T follicular helper cell (primary cell): ENCODE measurements at places on chromosomes 11 and 22.

DNA sequence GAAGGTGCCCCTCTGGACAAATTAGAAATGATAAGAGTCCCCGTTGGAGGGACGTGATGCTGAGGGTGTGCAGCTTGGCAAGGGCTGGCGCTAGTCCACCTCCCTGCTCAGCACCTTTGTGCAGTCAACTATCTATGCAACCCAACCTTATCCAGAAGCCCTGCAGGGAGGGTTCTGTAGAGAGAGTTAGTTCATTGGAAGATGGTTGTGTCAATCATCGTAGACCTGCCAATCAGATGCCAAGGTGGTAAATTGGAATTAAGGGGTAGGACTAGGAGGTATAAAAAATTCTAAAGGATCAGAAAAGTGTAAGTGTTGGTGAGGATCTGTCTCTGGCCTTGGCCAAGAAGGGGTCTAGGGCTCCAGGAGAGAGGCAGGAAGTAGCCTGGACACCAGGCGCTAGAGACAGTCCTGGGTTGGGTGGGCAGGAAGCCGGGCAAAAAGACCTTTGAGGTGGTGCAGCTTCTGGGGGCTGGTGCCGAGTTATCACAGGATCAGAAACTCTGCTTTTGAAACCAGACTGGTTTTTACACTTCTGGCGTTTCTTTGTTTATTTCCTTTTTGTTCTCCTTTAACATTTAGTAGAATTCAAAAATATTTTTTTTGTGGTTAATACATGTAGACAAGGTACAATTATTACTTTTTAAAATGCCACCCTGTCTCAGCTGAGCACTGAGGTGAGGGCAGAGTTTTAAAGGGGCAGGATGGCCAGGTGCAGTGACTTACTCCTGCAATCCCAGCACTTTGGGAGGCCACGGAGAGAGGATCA lies 1.6 kb downstream of the C1QTNF6 start:
- DNase-seq: peak; percentile 37

DNA sequence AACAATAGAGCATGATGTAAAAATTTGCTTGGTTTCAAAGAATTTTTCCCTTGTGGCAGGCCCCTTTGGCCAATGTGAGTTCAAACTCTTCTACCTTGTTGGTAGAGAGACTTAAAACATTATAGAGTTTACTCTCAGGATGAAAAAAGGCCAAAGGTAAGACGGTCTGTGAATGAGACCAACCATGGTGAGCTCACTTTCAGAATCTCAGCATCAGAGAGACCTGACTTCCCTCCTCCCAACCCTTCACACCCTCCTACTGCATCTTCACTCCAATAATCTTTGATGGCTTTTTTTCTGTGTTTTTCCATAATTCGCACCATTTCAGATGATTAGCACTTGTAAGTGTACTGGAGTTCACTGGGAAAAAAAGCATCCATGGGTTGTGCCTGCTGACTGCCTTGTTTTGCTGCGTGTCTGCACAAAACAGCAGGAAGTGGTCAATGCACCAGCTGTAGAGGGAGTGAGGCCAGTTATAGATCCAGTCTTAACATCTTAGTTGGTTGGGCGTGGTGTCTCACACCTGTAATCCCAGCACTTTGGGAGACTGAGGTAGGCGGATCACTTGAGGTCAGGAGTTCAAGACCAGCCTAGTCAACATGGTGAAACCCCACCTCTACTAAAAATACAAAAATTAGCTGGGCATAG lies 64.1 kb downstream of the SLC1A2 start:
- no peak for DNase-seq

DNA sequence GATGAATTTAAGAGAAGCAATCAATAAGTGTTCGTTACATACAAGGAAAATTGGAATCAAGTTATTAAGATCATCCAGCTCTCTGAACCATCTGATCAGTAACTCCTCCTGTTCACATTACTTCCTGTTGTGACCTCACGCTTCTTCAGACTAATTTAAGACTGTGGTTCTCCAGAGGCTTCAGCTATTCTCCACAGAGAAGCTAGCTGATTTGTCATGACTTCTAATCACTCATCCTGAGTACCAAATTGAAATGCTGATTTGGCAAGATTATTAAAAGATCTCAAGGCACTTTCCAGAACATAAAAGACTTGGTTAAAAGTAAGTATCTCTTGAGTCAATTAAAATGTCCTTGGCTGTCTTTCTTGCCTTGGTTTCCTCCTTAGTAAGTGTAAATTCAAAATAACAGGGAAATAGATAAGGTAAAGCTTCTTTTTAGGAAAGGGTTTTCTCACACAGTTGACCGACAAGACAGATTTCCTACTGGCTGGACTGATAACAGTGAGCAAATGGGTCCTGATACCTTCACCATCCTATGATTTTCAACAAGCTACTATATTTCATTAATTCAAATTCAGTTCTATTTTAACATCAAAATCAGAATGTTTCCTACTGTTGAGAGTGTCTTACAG lies 38.5 kb downstream of the GAB2 start:
- DNase-seq: no peak

GRCh38 chr11:33207408-33207985 lies 46.2 kb upstream of the CSTF3 start:
- DNase-seq: no peak

GRCh38 chr11:115710980-115711379 lies 206.8 kb upstream of the CADM1 start:
- no peak for DNase-seq

GRCh38 chr11:8330404-8330803 lies 66.7 kb upstream of the LMO1 start:
- DNase-seq: no peak

GRCh38 chr22:36145881-36146280 lies 14.7 kb downstream of the APOL3 start:
- DNase-seq: no peak

- DNase-seq: no peak
These were observed 21.5 kb upstream of the RFPL3 start for GRCh38 chr22:32336121-32336603.

GRCh38 chr11:116563712-116564047 lies 209.1 kb downstream of the BUD13 start:
- no peak for DNase-seq

DNA sequence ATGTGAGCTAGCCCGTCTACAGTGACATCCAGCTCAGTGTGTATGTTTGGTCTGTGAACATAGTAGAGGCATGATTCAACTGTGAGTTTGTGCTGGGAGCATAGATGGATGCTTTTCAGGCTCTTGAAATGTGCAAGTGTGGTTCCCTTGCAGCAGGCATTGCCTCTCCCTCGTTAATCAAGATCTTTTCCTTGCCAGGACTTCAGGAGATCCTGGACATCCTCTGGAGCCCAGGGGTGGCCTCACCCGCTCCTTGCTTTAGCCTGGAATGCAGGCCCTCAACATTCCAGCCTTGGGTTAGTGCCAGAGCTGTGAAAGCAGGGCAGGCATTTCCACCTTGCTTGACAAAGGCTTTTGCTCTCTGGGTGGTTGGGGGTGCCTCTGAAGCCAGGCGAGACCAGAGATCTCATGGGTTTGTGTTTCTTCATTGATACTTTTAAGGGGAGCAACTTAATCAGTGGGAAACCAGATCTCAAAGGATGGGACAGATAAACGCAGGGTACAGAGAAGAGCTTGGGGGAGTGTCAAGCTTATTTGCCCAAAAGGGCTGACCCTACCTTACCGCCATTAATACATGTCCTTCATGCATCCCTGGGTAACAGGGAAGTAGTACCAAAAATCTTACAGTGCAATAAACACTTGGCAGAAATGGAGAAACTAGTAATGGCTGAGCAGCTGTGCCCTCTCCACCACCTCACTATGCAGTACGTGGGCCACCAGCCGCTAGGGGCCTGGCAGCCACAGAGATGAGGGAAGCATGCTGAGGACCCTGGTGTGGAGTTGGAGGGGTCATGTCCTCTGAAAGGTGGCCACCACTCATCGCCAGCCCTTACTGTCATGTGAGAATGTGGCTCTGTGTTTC lies 72.1 kb downstream of the PTPRJ start:
- DNase-seq: no peak

DNA sequence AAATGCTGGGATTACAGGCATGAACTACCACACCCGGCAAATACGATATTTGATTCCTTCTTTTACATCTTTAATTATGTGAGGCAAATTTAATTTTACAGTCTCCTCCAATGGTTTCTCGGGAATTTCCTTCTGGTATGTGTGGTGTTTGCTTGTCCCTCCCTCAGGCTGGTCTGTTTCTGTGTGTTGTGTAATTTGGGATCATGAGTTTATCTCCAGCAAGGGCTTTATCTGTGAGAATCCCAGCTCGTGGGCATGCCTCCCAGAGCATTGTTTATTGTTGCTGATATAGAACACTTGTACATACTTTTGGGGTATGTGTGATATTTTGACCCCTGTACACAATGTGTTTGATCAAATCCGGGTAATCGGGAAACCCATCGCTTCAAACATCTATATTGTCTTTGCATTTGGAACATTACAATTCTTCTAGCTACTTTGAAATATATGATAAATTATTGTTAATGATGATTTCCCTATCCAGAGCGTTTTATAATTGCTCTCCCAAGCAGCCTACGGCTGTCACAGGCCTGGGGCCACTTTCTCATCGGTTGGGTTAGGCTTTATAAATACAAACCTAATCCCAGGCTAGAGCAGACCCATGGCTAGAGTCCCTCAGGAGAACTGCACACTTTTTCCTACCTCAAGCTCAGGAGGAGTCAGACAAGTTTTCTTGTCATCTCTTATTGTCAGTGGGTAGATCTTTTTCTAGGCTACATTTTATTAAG lies 15.0 kb upstream of the PRR5 start:
- DNase-seq: no peak

DNA sequence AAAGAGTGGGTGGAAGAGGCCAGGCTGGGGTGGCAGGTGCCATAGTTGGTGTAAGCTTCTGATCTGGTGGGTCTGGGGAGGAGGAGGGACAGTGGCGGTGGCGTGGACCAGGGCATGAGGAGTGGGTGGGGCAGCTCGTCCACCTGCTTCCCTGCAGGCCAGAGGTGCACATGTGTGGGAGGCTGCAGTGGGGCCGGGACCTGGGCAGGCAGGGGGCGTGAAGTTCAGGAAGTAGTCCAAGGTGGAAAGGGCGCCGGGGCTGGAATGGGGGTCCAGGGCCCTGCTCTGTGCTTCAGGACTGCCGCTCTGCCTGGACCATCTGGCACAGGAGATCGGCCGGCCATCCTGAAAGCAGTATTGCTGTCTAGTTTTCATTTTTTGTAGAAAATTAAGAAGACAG lies 15.9 kb downstream of the RIBC2 start:
- no peak for DNase-seq

- DNase-seq: no peak
These were observed 64.2 kb downstream of the NFAM1 start for GRCh38 chr22:42367980-42368378.

DNA sequence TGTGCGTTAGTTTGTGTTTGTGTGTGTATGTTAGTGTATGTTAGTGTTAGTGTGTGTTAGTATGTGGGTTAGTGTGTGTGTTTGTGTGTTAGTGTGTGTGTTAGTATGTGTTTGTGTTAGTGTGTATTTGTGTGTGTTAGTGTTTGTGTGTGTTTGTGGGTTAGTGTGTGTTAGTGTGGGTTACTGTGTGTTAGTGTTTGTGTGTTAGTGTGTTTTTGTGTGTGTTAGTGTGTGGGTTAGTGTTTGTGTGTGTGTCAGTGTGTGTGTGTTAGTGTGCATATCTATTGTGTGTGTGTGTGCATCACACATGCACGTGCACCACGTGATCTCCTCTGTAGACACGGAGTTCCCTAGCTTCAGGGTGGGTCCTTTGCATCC lies 115.4 kb downstream of the KCNQ1OT1 start:
- DNase-seq: no peak

DNA sequence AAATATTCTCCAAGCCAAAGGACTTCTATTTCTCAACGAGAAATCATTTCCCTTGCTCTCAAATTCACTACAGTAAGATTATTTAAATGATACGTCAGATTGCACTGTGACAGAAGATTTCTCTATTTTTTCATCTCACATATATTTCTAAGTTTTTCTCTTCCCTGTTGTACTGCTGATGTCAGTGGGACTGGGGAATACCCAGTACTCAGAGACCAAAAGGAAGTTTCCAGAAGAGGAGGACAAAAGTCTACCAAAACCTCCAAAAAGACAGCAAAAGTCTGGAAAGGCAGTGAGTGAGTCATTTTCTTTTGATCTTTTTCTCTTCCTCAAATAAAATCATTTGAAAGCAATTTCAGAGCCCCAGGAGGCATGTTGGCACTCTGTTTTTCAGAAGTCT lies 149.8 kb upstream of the PITPNB start:
- DNase-seq: no peak

DNA sequence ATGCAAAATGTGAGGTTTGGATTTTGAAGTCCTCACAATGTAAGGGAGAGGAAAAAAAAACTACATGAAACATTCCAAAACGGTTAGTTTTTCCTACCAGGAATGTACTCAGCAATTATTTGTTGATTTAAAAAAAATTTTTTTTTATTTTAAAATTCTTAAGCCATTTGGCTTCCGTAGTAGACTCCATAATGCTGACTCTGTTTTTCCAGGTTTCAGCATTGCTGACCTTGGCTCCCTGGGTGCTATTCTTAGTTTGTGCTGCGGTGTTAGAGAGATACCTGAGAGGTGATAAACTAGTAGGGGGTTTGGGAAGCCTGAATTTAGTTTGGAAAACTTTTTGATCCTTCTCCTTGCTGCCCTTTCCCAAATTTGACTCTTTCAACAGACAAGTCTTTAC lies 10.6 kb downstream of the STT3A start:
- no peak for DNase-seq

- DNase-seq: no peak
These were observed 71.2 kb downstream of the FBXO7 start for GRCh38 chr22:32545801-32546200.

DNA sequence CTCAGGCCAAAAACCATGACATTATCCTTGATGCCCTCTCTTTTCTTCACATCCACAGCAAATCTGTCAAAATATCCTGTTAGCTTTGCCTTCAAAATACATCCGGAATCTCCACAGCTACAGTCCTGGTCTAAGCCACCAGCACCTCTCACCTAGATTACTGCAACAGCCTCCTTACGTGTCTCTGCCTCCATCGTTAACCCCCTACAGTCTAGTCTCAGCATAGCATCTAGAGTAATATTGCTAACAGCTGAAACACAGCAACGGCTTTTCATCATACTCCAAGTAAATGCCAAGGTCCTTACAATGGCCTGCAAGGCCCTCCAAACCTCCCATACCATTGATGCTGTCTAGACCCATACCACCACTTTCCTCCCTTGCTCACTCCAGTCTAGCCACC lies 4.4 kb downstream of the TSG101 start:
- no peak for DNase-seq

DNA sequence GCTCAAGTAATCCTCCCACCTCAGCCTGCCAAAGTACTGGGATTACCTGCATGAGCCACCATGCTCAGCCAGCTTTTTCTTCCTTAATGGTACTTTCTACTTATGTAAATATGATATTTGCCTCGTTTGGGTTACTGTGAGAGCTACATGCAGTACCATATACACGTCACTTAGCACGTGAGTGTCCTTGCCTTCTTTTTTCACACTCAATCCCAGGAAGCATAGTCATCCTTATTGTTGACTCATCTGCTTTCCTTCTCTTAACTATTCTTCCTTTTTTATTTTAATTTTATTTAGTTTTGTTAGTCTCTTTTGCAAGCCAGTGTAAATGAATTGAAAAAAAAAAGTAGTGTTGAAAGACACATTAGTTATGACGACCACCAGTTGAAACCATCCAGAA lies 205.9 kb downstream of the HIPK3 start:
- no peak for DNase-seq
